Activated naive CD8-positive, alpha-beta T cell treated with anti-CD3 and anti-CD28 coated beads for 36 hours (primary cell): ENCODE measurements at places on chromosomes 7 and 10. TPM values are rescaled to one million over a fixed set of nuclear protein-coding genes. Genes with fewer than 3 reads are reported as not detected.

GRCh38 chr7:90961037-90961725 is 303.1 kb upstream of the FZD1 start:
- no peaks in the 10 kb centered on the region for H3K36me3 ChIP-seq
- no peak overlapping the region for H3K27ac ChIP-seq
- H3K4me3 ChIP-seq = no peak overlapping the region

- peak overlapping the region; percentile 30 for H3K4me3 ChIP-seq
- DNase-seq = no peak
- H3K36me3 ChIP-seq = no peaks in the 10 kb centered on the region
Measured at GRCh38 chr10:48655411-48656240, 29.0 kb upstream of the WDFY4 start.

DNA sequence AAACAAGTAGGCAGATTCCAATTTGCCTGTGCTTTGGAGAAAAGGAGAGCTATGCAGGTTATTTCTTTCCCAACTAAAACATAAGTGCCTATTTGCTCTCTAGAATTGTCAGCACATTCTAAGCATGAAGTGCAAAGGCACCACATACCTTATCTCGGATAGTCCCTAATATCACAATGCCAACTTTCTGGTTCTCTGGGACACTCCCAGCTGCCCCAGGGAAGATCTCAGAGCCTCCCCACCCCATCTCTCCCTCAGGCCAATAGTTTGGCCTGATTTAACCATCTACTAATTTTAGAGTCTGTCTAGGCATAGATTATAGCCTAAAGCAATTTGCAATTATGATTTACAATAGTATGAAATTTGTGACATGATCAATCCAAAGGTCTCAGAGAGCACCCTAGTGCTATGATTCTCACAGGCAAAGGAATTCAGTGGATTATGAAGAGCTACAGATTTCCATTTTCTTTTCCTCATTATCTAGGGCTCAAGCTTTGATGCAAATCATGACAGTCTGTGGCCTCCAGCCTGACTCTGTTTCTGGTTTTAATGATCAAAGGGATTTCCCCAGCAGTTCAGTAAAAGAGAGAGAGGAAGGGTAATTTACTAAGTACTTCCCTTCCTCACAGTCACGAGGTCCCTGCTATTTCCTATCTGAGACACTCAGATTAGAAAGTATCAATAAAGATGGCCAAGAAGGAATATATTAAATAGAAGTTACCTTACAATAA is 29.0 kb upstream of the IL6 start:
- peak overlapping the region; percentile 77 for H3K27ac ChIP-seq
- H3K4me1 ChIP-seq = peaks cover 65% of the 10 kb centered on the region
- peaks cover 2% of the 10 kb centered on the region for H3K36me3 ChIP-seq
- H3K4me3 ChIP-seq = peak overlapping the region; percentile 18

DNA sequence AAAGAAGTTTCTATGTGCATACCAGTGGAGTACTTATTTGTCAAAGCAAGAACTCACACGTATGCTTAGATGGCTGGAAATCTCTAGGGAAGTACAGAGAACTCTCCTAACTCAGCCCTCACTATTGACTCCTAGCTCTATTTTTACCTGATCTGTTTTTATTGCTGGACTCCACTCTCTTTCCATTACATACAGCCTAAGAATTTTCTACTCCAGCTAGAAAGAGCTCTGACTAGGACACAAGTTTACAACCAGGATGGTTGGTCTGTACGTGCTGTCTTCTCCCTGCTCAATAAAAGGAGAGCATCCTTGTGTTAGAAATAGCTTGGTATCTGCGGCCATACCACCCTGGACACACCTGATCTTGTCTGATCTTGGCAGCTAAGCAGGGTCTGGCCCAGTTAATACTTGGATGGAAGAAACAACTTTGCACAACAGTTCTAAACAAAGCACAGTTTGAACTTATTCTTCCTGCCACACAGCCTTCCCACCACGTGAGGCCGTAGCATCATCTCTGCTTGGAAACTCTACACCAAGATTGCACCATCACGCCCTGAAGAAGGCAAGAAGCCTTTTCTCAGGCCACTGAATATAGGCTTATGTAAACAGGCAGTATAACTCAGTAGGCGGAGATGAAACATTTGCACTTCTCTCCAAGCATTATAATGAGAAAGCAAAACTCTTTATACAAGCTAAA is 50.7 kb downstream of the KCNMA1 start:
- no peaks in the 10 kb centered on the region for H3K27me3 ChIP-seq
- H3K4me3 ChIP-seq = no peak overlapping the region
- no peak overlapping the region for H3K27ac ChIP-seq
- no peak for DNase-seq
- H3K4me1 ChIP-seq = no peaks in the 10 kb centered on the region

GRCh38 chr7:77529279-77529678 is 7.8 kb upstream of the PTPN12 start:
- no peaks in the 10 kb centered on the region for H3K36me3 ChIP-seq
- no peak overlapping the region for H3K27ac ChIP-seq
- peaks cover 10% of the 10 kb centered on the region for H3K4me1 ChIP-seq

GRCh38 chr10:102801978-102802377 is 35.2 kb downstream of the CYP17A1 start:
- peaks cover 19% of the 10 kb centered on the region for H3K36me3 ChIP-seq
- H3K27me3 ChIP-seq = no peaks in the 10 kb centered on the region
- H3K4me1 ChIP-seq = peaks cover 34% of the 10 kb centered on the region
- peak overlapping the region; percentile 89 for H3K27ac ChIP-seq
- H3K4me3 ChIP-seq = no peak overlapping the region

GPR15LG gene
- not detected for total RNA-seq

MRC1 gene
- total RNA-seq = 0.06 TPM
